NCI-H2171 (cell line): ENCODE measurements at places on chromosomes 2 and 18.

DNA sequence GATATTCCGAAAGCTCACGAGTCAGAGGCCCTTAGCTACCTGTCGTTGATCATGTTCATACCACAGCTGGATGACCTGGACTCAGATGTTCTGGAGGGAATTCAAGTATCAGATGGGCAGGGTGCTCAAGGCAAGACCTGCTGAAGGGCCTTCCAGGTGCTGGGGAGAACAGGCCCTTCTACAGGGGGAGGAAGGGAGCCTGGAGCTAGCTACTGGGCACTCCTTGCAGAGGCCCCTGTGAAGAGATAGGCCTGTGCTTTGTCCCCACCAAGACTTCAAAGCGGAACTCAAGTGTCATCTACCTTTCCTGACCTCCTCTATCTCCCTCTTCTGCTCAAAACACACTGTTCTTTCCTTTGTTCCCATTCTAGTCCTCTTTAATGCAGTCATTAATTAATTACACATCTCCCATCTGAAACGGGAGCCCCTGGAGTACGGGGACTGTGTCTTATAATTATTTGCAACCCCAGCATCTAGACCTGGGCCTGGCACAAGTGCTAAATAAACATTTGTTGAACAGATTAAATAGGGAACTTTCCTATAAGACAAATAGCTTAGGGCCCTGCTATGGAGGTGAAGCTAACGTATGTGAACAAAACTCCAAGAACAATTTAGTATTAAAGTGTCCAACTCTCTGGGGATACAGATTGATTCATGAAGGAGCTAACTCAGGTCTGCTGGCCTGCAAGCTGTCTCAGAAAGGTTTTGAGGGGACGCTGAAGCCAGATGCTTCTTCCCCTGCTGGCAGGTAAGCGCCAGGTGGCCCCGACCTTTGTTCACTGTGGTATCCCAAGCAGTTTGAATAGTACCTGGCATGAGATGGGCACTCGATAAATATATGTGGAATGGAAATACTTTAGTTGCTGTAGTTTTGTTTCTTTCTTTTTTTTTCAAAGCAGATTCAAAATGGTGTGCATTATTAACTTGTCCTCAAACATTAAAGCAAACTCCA lies 22.0 kb downstream of the RHOB start:
- no peak for DNase-seq

GRCh38 chr2:10180229-10180628 lies 57.7 kb downstream of the RRM2 start:
- DNase-seq = no peak

GRCh38 chr2:174325373-174326160 lies 9.2 kb upstream of the SP9 start:
- DNase-seq = no peak

GRCh38 chr2:201093573-201093972 lies 21.8 kb downstream of the NDUFB3 start:
- DNase-seq = no peak

GRCh38 chr18:703213-703967 lies 9.0 kb downstream of the ENOSF1 start:
- DNase-seq = no peak

DNA sequence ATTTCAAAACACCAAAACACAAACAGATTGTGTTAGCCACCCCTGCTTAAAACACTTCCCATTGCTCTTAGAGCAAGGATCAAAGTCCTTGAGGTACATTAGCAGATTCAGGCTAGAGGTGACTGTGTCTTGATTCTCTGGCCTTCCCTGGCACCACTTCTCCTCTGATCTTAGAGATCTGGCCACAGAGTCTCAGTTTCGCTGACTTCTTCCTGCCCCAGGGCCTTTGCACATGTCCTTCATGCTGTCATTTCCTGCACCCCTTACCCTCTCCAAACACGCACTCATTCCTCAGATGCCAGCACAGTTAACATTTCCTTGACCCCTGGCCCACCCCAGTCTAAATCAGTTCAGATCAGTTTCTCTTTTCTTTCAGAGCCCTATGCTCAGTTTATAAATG lies 16.9 kb downstream of the CXCR4 start:
- DNase-seq = no peak

DNA sequence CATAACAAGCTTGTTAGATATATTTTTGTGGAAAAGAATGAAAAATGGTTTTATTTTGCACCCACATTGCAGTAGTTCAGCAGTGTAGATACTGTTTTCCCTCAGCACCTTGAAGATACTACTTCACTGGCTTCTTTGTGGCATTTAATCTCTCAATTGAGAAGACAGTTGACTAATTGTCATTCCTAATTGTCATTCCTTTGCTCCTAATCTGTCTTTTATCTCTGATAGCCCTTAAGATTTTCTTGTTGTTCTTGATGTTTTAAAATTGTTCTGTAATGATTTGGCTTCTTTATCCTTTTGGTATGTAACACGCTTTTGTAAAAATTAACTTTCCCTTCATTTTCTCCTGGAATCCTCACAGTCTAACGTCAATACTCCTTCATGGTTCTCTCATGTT lies 38.0 kb upstream of the CCNYL1 start:
- no peak for DNase-seq

- DNase-seq = no peak
Observed at GRCh38 chr18:44539926-44540325, 140.8 kb upstream of the SETBP1 start.

DNA sequence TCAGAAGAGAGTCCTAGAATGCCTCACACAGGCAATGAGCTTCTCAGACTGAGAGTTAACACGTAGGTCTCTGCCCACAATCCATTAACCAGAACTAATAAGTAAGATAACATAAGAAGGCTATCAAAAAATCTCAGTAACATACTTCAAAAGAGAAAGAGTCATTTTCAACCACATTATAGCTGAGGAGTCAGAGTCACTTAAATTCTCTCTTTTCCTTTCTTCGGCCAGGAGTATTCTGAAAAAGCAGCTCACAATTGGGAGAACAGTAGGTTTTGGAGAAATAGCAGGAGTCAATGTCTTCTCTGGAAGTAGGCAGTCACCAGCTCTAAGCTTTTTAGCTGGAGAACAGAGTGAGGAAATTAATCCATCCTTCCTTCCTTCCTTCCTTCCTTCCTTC lies 1364.4 kb upstream of the NXPH2 start:
- DNase-seq = no peak

- no peak for DNase-seq
Observed at GRCh38 chr2:165197346-165197745, 6.5 kb downstream of the SCN3A start.

- DNase-seq = no peak
Observed at GRCh38 chr2:221758076-221758475, 186.0 kb upstream of the EPHA4 start.

- no peak for DNase-seq
Observed at GRCh38 chr18:32386471-32386870, 84.2 kb downstream of the GAREM1 start.

DNA sequence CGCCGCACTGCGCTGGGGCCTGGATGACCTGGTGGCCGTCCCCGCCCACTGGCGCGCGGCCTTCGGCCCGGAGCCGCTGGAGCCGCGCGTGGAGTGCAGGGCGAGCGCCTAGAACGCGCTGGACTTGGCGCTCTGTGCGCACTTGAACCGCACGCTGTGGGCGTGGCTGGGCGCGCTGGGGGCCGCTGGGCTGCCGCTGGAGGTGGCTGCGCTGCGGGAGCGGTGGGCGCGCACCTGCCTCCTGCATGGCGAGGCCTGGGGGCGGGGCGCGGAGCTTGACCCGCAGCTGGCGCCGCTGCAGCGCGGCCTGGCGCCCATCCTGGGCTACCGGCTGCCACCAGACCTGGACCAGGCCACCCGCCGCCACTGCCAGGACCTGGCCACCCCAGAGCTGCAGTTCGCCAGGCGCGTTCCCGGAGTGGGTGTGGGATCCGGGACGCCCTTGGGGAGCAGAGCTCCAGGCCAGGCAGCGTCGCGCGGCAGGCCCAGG lies 9.9 kb downstream of the AQP12B start:
- DNase-seq = no peak

GRCh38 chr2:100350661-100351185 lies 28.4 kb upstream of the LONRF2 start:
- DNase-seq = no peak

GRCh38 chr2:149507974-149508373 lies 79.6 kb downstream of the MMADHC start:
- DNase-seq = no peak

DNA sequence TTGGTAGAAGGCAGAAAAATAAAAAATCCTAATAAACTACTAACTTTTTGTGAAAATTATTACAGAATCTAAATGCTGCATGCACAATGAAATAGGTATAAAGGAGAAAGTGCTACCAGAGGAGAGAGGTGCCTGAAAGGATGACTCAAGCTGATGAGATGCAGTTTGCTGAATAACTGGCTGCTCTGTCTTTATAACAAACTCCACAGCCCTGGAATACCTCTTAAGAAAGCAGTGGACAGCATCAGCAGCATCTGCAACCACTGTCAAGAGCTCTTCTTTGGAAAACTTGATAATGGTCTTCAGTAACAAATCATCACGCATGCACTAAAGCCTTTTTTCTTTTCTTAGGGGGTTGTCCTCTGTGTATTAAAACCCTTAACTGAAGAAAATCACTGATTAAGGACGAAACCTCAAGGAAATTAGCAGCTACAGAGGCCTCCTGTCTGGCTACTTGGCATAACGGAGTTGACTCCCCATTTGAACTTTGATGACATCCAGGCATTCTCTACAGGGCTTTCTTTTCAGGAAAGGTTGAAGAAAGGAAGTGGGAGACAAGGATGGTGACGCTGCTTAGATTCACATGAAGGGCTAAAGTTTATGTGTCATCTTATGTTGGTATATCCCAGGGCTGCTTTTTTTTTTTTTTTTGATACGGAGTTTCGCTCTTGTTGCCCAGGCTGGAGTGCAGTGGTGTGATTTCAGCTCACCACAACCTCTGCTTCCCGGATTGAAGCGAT lies 28.8 kb downstream of the WDFY1 start:
- no peak for DNase-seq

DNA sequence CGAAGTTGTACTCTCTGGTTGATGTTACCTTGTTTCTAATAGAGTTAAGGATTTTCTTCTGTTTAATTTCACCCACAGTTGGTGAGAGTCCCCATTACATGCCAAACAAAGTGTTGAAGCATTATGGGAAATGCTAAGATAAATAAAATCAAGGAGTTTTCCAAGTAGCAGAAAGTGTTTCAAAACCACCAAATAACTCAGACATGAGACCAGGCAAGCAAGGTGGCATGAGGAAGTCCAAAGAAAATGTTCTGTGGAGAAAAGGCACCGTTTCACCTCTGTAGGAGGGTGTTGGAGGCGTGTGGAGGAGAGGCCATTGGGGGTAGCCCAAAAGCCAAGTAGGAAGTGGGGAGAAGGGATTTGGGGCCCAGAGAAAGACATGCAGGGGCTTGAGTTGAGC lies 8.7 kb downstream of the CFAP221 start:
- no peak for DNase-seq

GRCh38 chr18:79786786-79787526 lies 10.8 kb upstream of the KCNG2 start:
- DNase-seq = no peak

DNA sequence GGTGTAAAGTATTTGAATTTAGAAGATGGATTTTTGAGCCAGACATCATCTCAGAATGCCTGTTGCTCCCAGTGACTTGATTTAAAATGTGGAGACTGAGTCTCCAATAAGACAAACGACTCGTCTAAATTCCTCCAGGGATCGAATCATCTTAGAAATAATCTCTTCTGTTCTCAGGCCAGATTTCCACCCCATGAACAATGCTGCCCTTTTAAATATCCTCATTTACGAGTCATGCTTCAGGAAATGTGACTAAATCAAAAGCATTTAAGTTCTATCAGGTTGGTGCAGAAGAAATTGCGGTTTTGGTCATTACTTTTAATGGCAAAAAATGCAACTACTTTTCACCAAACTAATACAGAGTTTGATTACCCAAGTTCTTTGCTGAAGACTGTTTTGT lies 684.6 kb upstream of the SOX11 start:
- DNase-seq = no peak

DNA sequence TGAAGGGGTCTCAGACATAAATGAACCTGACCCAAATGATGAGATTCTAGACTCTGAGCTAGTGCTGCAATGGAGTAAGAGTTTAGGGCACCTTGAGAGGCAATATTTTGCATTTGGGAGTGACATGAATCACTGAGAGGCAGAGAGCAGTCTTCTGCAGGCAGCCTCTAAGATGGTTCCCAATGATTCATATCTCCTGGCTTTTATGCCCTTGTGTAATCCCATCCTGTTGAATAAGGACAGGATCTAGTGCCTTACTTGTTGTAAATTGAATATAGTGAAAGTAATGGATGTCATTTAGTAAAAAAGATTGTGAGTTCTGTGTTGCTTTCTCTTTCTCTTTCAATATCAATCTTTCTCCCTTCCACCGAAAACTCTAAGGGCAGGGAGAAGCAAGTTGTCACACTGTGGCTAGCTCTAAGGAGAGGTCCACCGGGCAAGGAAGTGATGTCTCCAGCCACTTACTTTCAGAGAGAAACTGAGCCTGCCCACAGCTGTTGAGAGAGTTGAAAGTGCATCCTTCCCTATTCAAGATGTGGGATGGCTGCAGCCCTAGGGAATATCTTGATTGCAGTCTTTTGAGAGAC lies 144.7 kb downstream of the TRIB2 start:
- DNase-seq = no peak

- DNase-seq = no peak
Observed at GRCh38 chr2:84838434-84839145, 42.3 kb downstream of the TRABD2A start.
